ENCODE measurements at places on chromosomes 5 and 9. TPM values are rescaled to one million over a fixed set of nuclear protein-coding genes. Genes with fewer than 3 reads are reported as not detected.

LECT2 gene
- not detected for polyA plus RNA-seq

KIAA0825 gene
- 0.85 TPM for polyA plus RNA-seq

EIF4EBP3 gene
- 14.9 TPM for polyA plus RNA-seq

DRD1 gene
- 0.44 TPM for polyA plus RNA-seq

IFNK gene
- not detected for polyA plus RNA-seq

PCDHB5 gene
- polyA plus RNA-seq, result 57.4 TPM

SYK gene
- 32.8 TPM for polyA plus RNA-seq

STC2 gene
- 9.1 TPM for polyA plus RNA-seq

PRRT1B gene
- polyA plus RNA-seq, result 0.34 TPM

LCN9 gene
- not detected for polyA plus RNA-seq

MSX2 gene
- polyA plus RNA-seq, result 0.54 TPM

MAST4 gene
- polyA plus RNA-seq, result 8.7 TPM

PCDHA2 gene
- 0.15 TPM for polyA plus RNA-seq

PCDHGA6 gene
- 2.4 TPM for polyA plus RNA-seq

ANKRD33B gene
- 1.2 TPM for polyA plus RNA-seq

PCSK1 gene
- polyA plus RNA-seq, result 56.3 TPM

FAM153A gene
- 0.48 TPM for polyA plus RNA-seq

PLPP7 gene
- polyA plus RNA-seq, result 8.3 TPM

CDKN2B-AS1 gene
- 6.9 TPM for polyA plus RNA-seq
